ENCODE measurements at places on chromosomes 11 and 22.

DNA sequence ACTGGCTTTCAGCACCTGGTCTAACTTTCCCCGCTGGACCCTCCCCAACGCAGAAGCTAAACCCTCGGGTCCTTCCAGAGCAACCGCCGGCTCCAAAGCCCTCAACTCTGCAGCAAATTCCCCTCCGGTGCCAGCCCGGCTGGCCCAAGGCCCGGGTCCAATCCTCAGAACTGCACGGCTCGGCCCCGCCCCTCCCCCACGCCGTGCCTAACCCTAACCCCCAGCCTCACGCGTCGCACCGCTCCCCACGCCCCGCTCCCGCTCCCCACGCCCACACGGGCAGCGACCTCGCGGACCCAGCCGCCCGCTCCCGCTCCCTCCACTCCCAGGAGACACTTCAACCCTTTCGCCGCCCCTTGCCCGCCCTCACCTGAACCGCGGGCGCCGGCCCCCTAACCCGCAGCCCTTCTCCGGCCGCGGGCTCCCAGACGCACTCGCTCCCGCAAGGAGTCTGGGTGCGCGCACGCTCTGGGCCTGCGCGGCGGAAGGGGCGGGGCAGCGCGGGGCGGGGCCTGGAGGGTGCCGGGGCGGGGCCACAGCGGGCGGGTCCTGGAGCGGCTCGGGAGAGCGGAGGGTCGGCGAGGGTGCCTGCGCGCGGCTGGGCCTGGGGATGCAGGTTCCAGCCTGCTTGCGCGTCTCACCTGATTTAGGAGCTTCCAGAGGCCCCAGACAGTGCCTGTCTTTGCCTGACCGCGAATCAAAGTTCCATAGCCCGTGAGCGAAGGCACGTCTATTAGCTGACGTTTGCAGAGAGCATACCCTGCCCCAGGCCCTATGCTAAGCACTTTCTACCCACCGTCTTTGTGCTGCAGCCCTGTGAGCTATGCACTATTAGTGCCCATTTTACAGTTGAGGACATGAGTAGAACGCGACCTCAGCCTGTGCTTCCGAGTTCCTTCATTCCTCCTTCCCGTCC lies at the start of gene NFRKB:
Gene NFRKB (minus strand): TSS at position 453 of the 916 bp plus-strand sequence. CDS start 2,729 bp downstream, outside the sequence.
- DNase-seq, result peak; percentile 33

GRCh38 chr11:37105427-37105826 lies 507.4 kb upstream of the RAG2 start:
- DNase-seq, result peak; percentile 26

DNA sequence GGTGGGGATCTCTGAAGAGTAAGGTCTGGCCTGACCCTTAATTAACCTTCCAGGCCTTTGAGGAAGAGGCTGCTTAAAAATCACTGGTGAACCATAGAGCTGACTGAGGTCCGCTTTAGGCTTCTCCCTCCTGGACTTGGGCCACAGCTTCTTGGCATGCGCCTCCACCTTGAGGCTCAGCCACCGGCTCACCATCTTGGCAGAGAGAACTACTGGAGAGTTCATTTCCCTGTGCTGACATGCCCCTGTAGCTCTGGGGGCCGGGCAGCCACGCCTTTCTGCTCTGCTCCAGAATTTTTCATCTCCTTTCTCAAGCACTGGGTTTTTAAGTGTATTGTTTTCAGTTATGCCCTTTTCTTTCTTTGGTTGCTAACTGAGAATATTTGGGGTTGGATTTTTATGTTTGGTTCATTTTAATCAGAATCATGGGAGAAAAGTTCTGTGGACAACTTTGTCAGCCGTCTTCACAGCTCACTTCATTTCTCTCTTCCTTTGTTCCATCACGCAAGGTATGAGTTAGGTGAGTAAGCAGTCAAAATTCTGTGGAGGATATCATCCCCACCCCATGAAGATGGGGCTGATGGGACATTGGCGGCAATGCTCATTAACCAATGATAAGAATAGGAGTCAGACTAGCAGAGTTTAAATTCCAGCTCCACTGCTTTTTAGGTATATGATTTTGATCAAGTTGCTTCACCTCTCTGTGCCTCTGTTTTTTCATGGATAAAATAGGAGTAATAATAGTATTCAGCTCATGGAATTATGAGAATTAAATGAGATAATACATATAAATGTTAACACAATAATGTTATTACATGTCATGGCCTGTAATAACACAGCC lies 103.9 kb downstream of the DBX1 start:
- no peak for DNase-seq

DNA sequence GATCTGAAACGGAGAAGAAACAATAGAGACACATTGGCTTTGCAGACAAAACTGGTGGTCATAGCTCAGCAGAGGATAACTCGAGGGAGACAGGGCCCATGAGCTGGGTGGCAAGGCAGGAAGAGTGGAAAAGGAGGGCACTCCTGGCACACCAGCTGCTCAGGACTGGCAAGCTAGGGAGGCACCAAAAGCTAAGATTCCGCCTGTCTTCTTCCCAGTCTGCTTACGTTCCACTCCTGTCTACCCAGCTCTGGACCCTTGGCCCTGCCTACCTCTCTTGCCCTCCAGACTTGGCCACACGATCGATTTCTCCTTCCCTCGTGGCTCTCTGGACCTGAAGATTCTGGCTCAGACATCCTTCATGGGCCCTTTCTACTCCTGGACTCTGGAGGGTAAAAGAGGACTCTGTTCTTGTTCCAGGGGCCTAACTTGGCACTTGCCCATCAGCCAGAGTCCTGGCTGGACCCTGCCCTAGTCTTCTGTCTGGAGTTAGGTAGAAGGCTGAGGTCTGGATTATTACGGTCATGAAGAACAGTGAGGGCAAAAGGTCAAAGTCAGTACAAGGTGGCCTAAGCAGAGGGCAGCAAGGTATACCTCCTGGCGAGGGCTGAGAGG lies 115.2 kb upstream of the PITPNB start:
- no peak for DNase-seq

- DNase-seq, result no peak
Observed at GRCh38 chr11:60281485-60281884, 1.0 kb downstream of the MS4A4A start.

All from fibroblast of skin of left biceps (primary cell).